Purkinje cell (primary cell): ENCODE measurements at places on chromosomes 13 and 19. TPM values are rescaled to one million over a fixed set of nuclear protein-coding genes. Genes with fewer than 3 reads are reported as not detected.

The PRR20E gene
- not detected in 2 replicates for polyA plus RNA-seq

The PLPPR3 gene
- 1.2 TPM in 1 of 2 replicates, not detected in the other for polyA plus RNA-seq

The ZNF773 gene
- polyA plus RNA-seq = 1.4 and 4.0 TPM in 2 replicates

The C5AR1 gene
- 0.13 TPM in 1 of 2 replicates, not detected in the other for polyA plus RNA-seq

The PLIN5 gene
- polyA plus RNA-seq = 0.75 and 0.87 TPM in 2 replicates

The IL4I1 gene
- not detected in 2 replicates for polyA plus RNA-seq
